ENCODE measurements at places on chromosomes 1 and 21.

DNA sequence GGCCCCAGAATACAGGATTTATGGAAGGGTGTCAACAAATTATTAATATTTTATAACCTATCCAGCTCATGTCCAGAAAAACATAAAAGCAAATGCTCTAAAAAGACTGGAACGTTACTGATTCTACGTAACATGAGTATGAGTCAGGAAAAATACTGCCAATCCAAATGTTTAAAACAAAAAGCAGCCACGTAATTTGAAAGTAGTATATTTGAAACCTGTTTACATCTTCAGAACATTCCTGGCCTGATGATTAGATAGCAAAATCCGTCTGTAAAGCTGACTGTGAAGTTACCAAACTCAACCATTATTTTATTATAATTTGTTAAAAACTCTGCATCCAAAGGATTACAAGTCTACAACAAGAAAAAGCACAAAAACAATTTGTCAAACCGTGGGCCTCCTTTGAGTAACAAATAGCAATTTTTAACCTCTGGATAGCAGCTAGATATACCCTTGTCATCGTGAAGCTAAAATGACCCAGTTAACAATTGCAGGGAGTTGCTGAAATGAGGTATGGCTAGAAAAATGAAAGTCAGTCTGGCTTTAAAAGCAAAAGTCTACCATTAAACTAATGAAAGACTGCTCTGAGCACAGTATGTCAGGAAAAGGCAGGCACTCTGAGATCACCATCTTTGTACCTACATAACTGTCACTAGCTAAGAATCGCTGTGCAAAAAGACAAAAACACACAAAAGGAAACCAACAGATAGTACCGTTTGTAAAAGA is 1.2 kb downstream of the UBR4 start:
- DNase-seq = no peak

- no peak for DNase-seq
These were observed 5.9 kb upstream of the KIF26B start for GRCh38 chr1:245148861-245149260.

DNA sequence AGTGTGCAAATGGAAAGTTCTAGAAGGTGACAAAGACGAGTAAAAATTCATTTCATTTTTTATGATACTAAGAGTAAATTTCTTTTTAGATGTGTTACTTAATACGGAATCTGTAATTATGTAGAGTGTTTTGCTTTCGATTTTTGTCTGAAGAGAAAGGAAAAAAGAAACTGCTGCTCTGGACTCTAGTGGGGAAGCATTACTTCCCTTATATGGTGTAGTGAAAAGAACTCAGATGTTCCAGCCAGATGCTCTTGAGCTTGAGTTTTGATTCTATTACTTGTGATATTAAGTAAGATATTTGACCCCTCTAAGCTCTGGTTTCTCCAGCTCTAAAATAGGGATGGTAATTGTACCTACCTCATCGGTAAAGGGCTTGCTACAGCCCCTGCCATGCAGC is 12.2 kb upstream of the GPR161 start:
- no peak for DNase-seq

- DNase-seq = no peak
These were observed 78.9 kb upstream of the PUM1 start for GRCh38 chr1:31144442-31144841.

DNA sequence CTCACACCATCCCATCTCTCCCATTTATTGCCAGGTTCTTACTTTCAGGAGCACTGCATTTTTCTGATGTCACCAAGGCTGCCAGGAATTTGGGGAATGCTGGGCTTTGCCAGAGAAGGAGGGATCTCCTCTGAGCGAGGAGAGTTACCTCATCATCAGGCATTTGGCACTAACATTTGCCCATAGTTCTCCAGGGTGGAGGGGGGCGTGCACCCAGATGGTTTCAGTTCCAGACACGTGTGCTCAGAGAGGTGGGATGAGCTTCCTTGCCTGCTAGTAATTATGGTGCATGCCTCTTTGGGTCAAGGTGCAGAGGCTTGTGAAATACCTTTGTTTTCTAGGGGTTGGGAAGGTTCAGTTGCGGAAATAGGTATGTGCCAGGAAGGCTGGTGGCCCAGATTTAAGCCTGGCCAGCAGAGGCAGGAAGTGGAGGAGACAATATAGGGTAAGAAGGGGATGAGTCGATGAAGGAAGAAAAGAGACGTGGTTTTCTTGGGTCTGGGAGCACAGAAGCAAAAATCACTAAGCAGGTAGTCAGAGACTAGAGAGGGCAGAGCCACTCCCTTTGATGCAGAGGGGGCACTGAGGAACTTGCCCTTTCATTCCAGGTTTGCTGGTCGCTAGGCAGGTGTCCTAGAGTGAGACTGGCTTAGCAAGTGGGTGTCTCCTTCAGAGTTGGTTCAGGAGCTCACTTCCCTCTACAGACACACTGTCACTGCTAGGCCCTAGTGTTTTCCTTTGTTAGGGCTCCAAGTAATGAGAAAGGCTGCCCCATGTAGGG is 7.2 kb downstream of the TUFT1 start:
- no peak for DNase-seq

DNA sequence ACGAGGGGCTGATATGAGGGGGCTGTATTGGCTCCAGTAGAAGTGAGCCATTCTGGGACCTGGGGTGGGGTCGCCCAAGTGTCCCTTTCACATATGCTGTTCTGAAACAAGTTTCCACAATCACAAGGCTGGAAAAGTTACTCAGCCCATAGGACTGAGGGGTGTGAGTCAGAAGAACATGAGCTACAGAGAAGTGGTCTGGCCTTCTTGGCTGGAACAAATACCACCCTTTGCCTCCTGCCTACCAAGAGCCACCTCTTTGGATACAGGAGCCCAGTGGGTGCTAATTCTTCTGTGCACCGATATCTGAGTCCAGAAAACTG is 42.4 kb downstream of the MEF2D start:
- no peak for DNase-seq

DNA sequence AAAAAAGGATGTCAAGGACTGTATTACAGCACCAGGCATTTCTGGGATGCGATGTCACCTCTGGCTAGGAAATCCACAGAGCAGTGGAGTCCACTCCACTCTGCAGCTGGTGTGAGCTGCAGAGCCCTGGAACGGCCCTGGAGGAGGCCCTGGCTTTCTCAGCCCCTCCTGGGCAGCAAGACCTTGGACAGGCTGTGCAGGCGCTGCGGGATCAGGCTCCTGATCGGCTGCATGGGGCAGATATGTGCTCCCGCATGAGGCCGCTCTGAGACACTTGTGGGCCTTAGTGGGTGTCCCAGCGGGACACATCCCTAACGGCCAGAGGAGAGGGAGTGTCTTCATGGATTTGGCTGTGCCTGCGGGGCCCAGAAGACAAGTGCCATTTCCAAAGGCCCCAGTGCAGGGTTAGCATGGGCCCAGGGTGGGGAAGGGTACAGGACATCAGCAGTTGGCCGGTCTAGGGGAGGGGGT is 6.2 kb downstream of the DNMT3L start:
- no peak for DNase-seq

DNA sequence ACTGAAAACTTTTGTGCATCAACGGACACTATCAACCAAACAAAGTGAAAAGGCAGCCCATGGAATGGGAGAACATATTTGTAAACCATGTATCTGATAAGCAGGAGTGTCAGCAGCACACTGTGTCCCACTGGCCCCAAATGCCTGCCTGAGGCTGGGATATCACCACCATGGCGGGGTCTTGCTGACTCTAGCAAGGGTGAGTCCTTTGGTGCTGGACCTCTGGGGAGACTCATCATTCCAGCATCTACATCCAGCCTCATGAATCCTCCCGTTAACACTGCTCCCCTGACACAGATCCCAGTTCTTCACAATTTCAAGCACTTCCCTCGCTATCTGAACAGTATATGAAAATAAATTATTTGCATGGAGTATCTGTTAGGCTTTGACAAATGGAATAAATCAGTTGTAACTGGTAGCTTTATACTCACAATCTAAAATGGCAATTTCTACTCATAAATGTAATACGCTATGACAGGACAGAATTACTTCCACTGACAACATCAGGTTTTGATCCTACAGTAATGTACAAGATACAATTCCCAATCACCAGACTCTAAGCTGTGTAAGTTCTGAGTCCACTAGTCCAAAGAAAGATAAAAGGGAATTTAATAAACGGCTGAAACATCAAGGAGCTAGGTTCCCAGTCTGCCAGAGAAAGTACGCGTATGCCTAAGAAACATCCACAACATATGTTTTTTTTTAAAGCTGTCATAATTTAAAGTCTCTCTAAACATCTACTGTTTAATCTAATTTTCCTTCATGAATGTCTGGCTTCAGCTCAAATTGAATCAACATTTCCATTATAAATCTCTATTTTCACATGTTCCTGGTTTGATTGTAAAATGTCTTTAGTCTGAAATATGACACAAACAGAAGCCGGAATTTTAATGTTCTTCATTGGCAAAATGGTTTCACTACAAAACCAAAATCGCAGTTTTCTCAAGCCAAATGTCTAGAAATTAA is 95.1 kb downstream of the SIPA1L2 start:
- DNase-seq = no peak

GRCh38 chr1:19892628-19893168 is 10.5 kb downstream of the OTUD3 start:
- no peak for DNase-seq

GRCh38 chr1:161733526-161733925 is 12.2 kb downstream of the FCRLB start:
- no peak for DNase-seq

GRCh38 chr1:99598738-99599411 is 47.0 kb upstream of the PALMD start:
- no peak for DNase-seq

DNA sequence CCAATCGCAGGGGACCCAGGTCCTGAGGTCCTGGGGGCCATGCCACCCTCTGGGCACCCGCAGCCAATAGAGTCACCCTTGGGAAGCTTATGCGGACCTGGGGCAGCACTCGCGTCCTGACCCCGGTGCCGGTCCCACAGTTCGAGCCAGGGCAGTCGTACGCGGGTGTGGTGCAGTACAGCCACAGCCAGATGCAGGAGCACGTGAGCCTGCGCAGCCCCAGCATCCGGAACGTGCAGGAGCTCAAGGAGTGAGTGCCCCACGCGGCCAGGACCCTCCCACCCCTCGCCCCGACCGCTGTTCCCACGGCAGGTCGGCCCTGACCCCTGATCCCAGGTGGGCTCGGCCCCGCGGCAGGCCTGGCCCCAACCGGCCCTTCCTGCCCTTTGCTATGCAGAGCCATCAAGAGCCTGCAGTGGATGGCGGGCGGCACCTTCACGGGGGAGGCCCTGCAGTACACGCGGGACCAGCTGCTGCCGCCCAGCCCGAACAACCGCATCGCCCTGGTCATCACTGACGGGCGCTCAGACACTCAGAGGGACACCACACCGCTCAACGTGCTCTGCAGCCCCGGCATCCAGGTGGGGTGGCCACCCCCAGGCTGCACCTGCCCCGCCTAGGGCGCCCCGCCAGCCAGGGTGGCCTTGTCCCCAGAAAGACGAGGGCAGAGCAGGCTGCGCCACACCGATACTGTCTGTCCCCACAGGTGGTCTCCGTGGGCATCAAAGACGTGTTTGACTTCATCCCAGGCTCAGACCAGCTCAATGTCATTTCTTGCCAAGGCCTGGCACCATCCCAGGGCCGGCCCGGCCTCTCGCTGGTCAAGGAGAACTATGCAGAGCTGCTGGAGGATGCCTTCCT is 20.5 kb downstream of the COL6A1 start:
- no peak for DNase-seq

DNA sequence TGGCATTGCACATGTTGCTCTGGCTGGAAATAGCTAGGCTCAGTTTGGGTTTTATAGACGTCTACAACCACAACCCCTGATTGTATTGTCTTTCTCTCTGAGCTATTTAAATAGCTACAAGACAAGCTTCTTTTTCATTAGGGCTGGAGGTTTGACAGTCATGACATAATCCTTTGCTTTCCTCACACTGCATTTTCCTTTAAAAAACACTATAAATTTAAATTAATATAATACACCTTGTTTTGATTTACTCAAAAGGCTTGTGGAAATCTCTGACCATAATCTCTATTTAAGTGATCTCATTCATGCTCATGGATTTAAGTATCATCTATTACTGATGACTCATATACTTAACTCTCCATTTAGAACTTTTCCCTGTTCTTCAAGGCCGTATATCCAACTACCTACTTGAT is 50.4 kb upstream of the PTGFR start:
- no peak for DNase-seq
